ENCODE measurements at places on chromosomes 6 and 20.

DNA sequence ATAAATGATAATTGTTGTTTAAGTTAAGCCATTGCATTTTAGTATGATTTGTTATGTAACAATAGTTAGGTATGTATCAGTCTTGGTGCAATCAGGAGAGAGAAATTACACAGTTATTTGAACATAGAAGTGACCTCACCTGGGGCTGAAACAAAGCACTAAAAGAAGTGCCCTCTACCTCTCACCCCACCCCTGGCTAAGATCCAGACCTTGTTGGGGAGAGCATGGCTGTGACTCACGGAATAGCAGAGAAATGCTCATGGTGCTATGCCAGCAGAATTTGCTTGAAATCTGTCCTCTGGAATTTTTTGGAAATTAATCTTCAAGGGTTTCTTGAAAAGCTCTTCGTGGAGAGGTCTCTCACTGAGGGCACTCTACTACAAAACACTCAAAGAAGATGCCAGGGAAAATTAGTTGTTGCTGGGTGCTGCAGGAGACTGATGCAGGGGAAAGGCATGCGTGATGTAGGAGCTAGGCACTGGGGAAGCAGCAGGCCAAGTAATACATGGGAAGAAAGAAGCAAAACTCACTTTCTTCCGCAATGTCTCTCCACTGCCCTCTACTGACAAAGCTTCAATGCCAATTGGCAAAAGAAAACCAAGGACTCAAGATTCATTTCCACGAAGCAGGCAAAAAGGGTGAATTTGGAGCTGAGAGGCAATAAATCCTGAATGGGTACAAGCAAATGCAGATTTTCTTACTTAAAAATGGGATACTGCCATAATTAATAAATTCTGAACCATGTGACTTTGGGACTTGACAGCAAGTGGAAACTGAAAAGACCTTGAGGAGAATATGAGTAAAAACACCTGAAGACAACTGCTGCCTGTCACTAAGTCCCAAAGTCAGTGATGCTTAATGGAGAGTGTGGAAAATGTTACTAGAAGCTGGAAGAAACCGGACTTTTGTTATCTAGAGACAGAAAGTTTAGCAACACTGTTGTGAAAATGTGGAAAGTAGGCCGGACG, 136.3 kb upstream of the ZNF184 start:
- DNase-seq = peak; percentile 30

DNA sequence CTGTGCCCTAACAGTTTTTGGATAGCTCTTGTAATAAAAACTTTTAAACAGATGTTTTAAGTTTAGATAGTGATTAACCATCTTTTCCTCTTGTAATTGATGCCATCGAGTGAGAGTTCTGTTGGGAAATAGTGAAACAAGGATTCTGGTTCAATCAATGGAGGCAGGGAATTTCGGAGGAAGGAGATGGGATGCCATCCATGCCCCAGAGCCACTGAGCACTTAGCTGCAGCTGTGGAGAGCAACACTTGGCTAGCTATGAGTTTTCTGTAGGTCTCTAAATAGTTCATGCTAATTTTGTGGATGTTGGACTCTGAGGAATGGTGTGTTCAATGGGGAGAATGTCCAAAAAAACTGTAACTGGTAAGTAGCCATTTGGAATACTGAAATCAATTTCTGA, 16.7 kb downstream of the CBFA2T2 start:
- no peak for DNase-seq

DNA sequence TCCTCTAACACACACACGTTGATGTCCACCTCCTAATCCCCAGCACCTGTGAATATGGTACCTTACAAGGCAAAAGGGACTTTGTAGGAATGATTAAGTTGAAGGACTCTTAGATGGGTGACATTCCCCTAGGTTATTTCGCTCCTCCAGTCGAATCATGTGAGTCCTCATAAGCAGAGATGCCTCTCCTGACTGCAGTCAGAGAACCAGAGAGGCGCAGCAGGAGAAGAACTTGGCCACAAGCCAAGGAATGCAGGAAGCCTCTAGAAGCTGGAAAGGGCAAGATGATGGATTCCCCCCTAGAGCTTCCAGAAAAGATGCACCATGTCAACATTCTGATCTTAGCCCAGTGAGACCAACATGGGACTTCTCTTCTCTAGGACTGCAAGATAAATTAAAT, 133.1 kb upstream of the PTPRT start:
- peak; percentile 48 for DNase-seq

DNA sequence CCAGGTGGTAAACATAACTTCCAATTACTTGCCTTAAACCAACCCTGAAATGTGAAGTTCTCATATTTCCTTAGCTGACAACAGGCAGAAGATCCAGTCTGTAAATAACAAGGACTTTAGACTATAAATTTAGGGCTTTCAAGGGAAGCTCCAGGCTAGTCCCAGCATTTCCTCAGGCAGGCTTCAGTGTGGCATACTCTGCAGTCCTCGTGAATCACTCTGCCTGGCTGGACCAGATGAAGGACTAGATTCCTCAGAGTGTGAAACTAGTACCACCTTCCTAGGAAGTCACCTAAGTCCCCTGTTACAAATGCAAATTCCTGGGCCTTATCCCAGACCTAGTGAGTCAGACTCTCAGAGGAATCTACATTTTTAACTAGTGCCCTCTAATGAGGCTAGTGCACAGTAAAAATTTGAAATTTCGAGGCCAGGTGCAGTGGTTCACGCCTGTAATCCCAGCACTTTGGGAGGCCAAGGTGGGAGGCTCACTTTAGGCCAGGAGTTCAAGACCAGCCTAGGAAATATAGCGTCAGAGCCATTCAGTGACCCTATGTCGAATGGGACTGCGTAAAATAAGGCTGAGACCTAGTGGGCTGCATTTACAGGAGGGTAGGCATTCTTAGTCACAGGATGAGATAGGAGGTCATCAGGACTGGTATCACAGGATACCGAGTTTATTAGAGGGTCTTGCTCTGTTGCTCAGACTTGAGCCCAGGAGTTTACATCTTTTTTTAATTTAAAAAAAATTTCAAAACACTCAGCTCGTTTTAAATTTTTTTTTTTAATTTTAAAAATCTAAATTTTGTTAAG, 279.6 kb upstream of the JARID2 start:
- no peak for DNase-seq

DNA sequence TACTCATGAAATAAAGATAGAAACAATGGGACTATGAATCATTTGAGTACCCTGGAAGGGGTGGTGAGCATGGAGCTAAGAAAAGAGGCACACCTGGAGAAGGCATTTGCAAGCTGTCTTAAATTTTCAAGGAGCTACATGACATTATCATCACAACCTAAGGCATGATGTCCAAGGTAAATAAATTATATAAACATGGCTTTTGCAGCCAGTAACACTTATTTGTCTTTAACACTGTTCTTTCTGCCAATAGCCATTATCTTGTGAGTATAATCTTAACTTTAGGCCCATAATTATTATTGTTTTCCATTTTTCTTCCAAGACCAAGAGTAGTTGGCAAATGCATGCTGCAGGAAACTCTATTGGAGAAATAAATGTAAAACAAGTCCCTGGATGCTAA, 63.7 kb downstream of the ALDH5A1 start:
- DNase-seq = no peak

All from T47D (cell line).